ENCODE measurements at places on chromosomes 16 and 17.

DNA sequence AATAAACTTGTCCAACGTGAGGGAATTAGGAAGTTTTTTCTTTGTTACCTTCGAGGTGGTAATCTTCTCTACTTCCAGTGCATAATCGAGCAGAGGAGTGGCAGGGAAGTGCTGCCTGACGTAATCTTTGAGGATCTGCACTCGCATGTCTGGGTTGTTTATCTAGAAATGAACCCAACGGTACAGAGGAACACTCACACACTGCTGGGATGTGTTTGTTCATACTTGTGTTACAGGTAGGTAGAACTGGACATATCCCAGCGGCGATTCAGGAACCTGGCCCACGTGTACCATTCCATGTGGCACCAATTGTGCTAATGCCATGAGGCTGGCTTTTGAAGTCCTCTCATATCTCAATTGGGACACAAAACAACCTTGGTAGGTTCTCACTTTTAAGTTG, 4.2 kb upstream of the KLHL11 start:
- DNase-seq: no peak

DNA sequence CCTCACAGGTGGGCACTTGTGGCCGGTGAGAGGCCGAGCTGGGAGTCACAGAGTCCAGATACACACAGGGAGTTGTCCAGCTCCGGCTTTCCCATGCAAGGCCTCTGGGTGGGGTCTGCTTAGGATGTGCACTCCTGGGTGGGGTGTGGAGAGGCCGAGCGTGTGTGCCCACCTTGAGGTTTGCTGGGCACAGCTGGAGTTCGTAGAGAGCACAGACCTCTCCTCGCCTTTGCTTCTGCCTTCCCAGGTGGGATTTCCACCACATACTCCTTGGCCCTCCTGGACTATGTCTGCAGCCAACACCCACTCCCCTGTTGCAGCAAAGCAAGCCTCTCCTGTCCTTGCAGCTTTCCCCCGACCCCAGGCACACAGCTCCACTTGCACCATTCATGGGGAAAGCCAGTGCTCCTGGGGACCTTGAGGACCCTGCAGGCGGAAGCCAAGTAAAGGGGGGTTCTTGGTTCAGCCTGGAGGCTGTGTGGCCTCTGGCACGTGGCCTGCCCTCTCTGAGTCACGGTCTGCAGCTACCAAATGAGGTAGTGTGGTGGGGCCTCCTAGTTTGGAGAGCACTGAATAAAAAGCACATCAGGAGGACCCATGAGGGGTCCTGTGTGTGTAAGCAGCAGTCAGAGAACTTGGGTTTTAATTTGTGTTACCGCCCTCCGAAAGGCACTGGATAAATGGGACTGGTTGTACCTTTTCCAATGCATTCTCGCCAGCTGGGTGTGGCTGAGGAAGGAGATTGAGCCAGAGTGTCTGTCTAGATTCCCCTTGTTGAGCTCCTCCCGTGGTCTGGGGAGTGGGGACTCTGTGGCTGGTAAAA, 31.5 kb downstream of the MPRIP start:
- DNase-seq: no peak

GRCh38 chr17:13835151-13835550, 233.4 kb upstream of the HS3ST3A1 start:
- no peak for DNase-seq

GRCh38 chr17:732902-733720, 715 bp downstream of the TLCD3A start:
- DNase-seq: peak; percentile 39

GRCh38 chr16:24820522-24820921, 25.2 kb upstream of the SLC5A11 start:
- DNase-seq: no peak

GRCh38 chr16:79316004-79316458, 284.5 kb downstream of the MAF start:
- DNase-seq: peak; percentile 56

DNA sequence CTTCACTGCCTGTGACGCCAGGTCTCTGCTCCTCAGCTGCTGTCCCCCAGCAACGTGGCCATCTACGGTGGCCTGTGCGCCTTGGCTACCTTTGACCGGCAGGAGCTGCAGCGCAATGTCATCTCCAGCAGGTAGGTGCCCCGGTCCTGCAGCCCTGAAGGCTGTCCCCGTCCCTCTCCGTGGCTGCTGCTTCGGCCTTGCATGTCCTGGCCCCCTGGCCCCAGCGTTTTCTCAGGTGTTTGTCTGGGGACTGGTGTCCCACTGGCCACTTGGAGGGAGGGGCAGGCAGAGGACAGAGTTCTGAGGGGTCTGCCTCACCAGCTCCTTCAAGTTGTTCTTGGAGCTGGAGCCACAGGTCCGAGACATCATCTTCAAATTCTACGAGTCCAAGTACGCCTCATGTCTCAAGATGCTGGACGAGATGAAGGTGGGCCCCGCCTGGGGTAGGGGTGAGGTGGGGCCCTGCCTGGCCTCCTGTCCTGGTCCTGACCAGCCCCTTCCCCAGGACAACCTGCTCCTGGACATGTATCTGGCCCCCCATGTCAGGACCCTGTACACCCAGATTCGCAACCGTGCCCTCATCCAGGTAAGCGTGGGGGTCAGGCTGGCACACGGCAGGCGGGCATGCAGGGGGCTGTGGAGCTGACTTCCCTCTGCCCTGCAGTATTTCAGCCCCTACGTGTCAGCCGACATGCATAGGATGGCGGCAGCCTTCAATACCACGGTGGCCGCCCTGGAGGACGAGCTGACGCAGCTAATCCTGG, 4.4 kb downstream of the GPS1 start:
- DNase-seq: no peak

- DNase-seq: peak; percentile 39
These were observed 606 bp downstream of the THAP11 start for GRCh38 chr16:67842509-67843342.

DNA sequence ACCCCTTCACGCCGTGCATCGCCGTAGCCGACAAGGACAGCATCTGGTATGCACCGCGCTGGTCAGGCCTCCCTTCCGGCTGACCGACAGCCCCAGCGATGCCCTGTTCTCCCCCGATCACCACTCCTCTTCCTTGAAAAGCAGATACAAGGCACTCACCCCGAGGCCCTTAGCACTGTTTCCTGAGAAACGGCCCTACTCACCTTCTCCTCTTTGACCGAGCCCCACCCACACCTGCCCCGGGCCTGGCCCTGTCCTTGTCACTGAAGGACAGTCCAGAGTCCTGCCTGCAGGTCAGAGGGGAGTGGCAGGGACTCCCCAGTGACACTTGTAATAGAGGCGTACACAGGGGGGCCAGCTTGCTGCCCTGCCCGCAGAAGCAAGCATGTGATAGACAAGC, 45.9 kb upstream of the CHMP6 start:
- DNase-seq: no peak

DNA sequence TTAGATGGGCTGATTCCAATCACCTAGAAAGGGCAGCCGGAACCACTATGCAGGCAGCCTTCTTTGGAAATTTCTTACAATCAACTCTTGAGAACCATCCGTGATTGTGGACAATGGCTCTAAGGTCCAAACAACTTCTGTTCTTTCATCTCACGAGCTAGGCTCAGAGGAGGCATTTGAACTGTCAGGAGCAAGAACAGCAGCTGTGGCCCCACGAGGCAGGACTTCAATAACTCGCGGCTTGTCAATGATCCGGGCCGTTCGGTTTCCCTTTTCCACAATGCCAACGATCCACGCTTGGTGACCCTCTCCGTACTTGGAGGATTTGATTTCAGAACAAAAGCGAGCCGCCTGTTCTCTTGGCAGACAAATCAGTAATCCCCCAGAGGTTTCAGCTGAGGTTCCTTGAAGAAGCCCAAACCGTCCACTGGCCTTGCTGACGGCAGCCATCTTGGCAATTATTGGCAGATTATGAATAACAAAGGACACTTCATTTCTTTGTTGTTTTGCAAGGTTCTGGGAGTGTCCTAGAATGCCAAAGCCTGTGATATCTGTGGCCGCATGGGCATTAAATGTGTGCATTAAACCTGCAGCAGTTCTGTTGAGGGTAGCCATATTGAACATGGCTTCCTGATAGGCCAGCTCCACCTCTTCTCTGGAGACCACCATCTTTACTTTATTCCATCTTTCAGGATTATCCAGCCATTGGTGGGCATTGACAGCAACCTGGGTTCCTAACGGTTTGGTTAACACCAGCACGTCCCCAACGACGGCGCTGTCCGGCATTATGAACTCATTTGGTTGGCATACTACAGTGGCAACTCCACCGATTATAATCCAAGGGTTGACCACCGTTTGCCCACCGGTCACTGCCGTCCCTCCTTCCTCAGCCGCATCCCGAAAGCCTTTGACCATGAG, 1.2 kb downstream of the SEPHS2 start:
- DNase-seq: no peak

- DNase-seq: no peak
These were observed 107.6 kb downstream of the KCNJ2 start for GRCh38 chr17:70276906-70277305.

DNA sequence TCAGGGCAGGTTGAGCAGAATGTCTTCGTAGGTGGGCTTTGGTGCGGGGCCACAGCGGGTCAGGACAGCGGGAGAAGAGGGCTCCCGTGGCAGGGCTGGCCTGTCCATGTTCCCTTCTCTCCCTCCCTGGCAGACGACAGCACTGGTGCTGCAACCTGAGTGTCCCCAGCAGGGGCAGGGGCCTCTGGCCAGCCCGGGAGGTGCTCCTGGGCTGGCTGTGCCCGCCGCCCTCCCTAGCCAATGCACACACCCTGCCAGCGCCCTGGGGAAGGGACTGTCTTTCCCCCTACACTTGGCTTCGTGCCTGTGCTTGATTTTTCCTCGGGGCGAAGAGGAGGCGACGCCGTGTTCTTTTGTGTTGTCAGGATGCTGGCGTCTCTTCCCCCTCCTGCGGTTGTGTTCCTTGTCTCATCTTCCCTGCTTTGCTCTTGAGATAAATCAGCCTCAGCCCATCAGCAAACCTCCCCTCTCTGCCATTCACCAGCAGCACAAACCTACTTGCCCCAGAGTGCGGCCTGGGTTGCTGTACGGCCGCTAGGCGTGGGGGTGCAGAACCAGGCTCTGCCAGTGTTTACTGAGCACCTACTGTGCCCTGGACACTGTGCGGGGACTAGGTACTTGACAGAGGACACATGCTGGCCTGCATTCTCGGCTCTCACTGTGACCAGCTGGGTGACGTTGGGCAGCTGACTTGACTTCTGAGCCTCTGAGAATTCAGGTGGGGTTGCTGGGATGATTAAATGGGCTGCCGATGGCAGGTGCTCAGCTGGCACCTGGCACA, 237.3 kb upstream of the CIBAR2 start:
- no peak for DNase-seq

- no peak for DNase-seq
These were observed 696 bp upstream of the PSMC5 start for GRCh38 chr17:63826468-63827001.

GRCh38 chr17:57665696-57666095, 79.4 kb downstream of the CCDC182 start:
- DNase-seq: no peak

GRCh38 chr16:47371271-47372014, 89.4 kb downstream of the ITFG1 start:
- DNase-seq: no peak

DNA sequence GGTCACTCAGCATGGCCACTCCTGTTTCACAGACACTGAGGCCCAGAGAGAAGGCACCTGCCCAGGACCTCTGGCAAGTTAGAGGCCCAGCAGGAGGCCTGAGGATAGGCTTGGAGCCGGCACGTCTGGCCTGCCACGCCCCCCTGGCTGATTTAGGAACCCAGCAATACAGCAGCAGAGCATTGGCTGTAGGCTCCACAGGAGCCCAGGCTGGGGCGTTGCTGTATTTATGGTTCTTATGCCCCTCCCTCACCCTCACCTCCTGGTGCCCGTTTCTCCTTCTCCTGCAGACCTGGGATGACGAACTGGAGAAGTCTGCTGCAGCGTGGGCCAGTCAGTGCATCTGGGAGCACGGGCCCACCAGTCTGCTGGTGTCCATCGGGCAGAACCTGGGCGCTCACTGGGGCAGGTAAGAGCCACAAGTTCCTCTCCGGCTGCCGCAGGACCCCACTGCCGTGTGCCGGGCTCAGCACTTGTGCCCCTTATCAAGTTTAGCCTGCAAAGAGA, 25.8 kb downstream of the CRISPLD2 start:
- no peak for DNase-seq

- DNase-seq: peak; percentile 42
These were observed 44.7 kb upstream of the MEAK7 start for GRCh38 chr16:84548971-84549844.

Data from stimulated activated CD4-positive, alpha-beta T cell treated with anti-CD3 and anti-CD28 coated beads, Interleukin-2, amount 100 ng/mL, for 48 hours (primary cell).